Chondrocyte (in vitro differentiated cells): ENCODE measurements at places on chromosomes 12 and 14.

GRCh38 chr14:94411638-94412037 lies 23.2 kb upstream of the SERPINA1 start:
- no peak for DNase-seq

- DNase-seq: no peak
Observed at GRCh38 chr12:55610598-55610997, 26.1 kb upstream of the OR10P1 start.

- DNase-seq: no peak
Observed at GRCh38 chr14:32450919-32451675, 122.0 kb downstream of the AKAP6 start.

DNA sequence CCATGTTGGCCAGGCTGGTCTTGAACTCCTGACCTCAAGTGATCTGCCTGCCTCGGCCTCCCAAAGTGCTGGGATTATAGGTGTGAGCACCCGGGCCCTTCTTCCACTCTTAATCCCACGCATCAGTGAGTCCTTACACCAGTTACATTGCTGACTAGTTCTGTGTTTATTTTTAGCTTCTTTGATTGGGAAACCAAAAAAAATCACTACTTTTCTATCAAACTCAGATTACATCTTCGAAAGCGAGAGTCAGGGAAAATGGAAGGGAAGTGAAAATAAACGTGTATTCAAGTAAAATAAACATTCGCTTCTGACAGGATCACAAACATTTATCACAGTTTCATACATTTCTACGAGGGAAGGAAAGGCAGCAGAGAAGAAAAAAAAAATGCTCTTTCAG lies 32.2 kb downstream of the FGD6 start:
- no peak for DNase-seq
